ENCODE measurements at places on chromosomes 12 and 14. TPM values are rescaled to one million over a fixed set of nuclear protein-coding genes. Genes with fewer than 3 reads are reported as not detected.

Gene RTL1
- not detected for total RNA-seq

Gene NOVA1
- total RNA-seq: not detected

Gene PIWIL1
- total RNA-seq: not detected

Gene NEDD1
- total RNA-seq: 27.1 TPM

Gene SIX4
- total RNA-seq: not detected

Gene SDR9C7
- not detected for total RNA-seq

Gene FAM181A
- not detected for total RNA-seq

Gene TMEM117
- total RNA-seq: 1.4 TPM

Gene ISCA2
- total RNA-seq: 28.0 TPM

Gene CMKLR1
- 0.08 TPM for total RNA-seq

Gene SOAT2
- total RNA-seq: 0.54 TPM

Gene GZMB
- 3,056 TPM for total RNA-seq

Gene OR4E2
- not detected for total RNA-seq

Gene APOF
- not detected for total RNA-seq

Gene SEC23A
- total RNA-seq: 46.5 TPM

Gene NKX2-1
- total RNA-seq: not detected

Gene GUCY2C
- not detected for total RNA-seq

Gene FAM186B
- total RNA-seq: 0.38 TPM

Gene REM2
- total RNA-seq: 0.27 TPM

Gene CEBPE
- not detected for total RNA-seq

Gene PRICKLE1
- not detected for total RNA-seq

Gene BTBD6
- 29.4 TPM for total RNA-seq

Gene EML1
- 2.4 TPM for total RNA-seq

Gene IFNG-AS1
- not detected for total RNA-seq

Gene LGMN
- total RNA-seq: 2.9 TPM

Gene KRT6C
- not detected for total RNA-seq

Gene DUSP16
- 24.0 TPM for total RNA-seq

Gene ANKRD13A
- 42.7 TPM for total RNA-seq

Measured in activated T-cell treated with anti-CD3 and anti-CD28 coated beads, Interleukin-2, amount 50 U/mL, for 4 hours (primary cell).